PC-9 (cell line): ENCODE measurements at places on chromosomes 12 and 14. TPM values are rescaled to one million over a fixed set of nuclear protein-coding genes. Genes with fewer than 3 reads are reported as not detected.

DNA sequence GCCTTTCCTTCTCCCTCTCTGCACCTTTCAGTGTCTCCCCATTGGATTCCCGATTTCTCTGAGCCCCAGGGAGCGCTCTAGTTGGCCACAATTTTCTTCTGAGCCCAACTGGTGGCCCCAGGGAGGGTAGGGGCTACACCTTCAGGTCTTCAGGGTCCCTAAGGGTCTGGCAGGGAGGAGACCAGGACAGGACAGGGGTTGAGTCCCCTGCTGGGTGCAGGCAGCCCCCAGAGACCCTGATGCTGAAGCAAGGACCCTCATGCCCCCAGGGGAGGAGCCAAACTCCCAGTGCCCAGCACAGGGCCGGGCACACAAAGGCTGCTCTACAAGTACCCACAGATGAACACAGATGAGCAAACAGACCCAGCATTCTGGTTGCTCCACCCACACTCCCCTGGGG is 12.7 kb downstream of the FOXN4 start:
- DNase-seq = no peak

C2CD5 gene
- total RNA-seq = 27.5 and 28.6 TPM in 2 replicates

DNA sequence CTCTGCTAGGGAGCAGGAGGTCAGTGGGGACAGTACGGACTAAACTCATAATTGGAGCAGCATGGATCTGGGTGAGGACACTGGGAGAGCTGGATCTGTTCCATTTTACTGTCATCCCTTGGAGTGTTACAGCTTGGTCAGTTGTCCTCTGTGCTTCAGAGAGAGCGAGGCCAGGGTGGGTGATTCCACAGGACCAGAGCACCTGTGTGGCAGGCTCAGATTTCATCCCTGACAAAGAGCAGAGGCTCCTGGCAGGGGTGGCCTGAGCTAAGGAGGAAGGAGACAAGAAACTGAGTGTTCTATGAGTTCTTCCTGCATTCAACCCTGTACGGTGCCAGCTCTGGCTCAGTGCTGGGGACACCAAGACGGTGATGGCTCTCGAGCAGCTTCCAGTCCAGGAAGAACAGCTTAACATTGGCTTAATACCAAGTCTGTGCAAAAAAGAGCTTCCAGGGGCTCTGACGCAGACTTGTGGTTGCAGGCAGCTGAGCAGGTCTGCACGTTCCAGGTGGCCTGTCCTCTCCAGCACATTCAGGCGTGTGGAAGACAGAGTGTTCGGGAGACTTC is 8.4 kb upstream of the PGF start:
- peak; percentile 73 for DNase-seq

MYRFL gene
- not detected in 2 replicates for total RNA-seq

- no peak for DNase-seq
Observed at GRCh38 chr12:50059440-50060119, 2.2 kb downstream of the ASIC1 start.
